ENCODE measurements at places on chromosomes 16 and 17. TPM values are rescaled to one million over a fixed set of nuclear protein-coding genes. Genes with fewer than 3 reads are reported as not detected.

The FBXW10 gene
- total RNA-seq = not detected

The OR4D2 gene
- total RNA-seq = not detected

The MYLK3 gene
- total RNA-seq = 0.18 TPM

The KRT33A gene
- not detected for total RNA-seq

The FHOD1 gene
- 19.0 TPM for total RNA-seq

The TEX14 gene
- total RNA-seq = not detected

The SDK2 gene
- total RNA-seq = not detected

The KCNH4 gene
- not detected for total RNA-seq

The EVPL gene
- total RNA-seq = not detected

The IGSF6 gene
- total RNA-seq = not detected

The OR3A3 gene
- total RNA-seq = not detected

The SLC16A11 gene
- total RNA-seq = not detected

All from cardiac atrium fibroblast (primary cell).